ENCODE measurements at places on chromosomes 16 and 17.

DNA sequence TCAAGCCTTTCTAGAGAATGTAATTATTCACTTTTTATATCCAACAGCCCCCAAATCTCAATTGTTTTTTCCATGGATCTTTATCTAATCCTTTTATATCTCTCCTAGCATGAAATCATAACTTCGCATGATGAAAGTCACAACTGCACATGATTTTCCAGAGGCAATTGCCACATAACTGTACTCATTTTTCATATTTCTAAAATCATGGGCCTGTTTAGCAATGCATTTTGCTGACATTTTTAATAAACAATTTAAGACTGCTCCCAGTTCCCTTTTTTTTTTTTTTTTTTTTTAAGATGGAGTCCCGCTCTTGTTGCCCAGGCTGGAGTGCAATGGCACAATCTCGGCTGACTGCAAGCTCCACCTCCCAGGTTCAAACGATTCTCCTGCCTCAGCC, 83.5 kb downstream of the VMP1 start:
- no peak for DNase-seq

DNA sequence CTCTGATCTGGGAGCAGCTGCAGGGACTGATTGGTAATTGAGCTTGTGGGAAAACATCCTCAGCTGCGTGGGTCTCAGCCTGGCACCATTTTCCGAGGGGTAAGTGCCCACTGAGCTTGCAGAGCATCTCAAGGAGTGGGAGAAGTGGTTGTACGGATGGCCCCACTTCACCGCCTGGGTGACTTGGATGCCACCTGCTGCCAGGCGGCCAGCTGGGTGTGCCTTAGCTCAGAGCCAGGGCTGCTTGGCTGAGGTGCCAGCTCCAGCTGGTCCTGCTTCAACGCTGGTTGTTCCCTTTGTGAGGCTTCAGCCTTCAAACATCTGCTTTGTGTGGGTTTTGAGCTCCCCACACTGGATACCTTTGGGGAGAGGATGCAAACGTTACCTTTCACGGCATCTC, 482.7 kb upstream of the EEF2KMT start:
- no peak for DNase-seq

- peak; percentile 71 for DNase-seq
Measured at GRCh38 chr17:42548070-42548837, 4.5 kb upstream of the HSD17B1 start.

GRCh38 chr17:73667181-73667959, 23.1 kb upstream of the SDK2 start:
- DNase-seq = no peak

- no peak for DNase-seq
Measured at GRCh38 chr17:19339341-19339815, 23.1 kb downstream of the B9D1 start.

DNA sequence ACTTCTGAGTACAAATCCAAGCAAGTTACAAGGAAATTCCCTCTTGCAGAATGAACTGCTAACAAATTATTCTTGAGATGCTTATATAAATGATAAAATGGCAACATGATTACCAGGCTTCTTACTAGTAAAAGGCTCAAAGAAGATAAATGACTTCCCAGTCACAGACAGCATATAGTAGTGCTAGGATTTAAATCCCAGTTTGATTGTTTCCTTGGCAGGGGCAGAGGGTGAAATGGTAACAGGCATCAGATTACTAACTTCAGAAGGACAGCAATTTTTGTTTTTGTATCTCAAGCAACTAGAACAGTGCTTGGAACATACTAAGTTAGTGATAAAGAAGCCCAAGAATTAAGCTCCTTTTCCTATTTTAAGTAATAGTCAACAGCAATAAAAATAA, 102.8 kb downstream of the SSH2 start:
- DNase-seq = no peak

GRCh38 chr16:55811811-55812210, 21.1 kb downstream of the CES1 start:
- DNase-seq = no peak

DNA sequence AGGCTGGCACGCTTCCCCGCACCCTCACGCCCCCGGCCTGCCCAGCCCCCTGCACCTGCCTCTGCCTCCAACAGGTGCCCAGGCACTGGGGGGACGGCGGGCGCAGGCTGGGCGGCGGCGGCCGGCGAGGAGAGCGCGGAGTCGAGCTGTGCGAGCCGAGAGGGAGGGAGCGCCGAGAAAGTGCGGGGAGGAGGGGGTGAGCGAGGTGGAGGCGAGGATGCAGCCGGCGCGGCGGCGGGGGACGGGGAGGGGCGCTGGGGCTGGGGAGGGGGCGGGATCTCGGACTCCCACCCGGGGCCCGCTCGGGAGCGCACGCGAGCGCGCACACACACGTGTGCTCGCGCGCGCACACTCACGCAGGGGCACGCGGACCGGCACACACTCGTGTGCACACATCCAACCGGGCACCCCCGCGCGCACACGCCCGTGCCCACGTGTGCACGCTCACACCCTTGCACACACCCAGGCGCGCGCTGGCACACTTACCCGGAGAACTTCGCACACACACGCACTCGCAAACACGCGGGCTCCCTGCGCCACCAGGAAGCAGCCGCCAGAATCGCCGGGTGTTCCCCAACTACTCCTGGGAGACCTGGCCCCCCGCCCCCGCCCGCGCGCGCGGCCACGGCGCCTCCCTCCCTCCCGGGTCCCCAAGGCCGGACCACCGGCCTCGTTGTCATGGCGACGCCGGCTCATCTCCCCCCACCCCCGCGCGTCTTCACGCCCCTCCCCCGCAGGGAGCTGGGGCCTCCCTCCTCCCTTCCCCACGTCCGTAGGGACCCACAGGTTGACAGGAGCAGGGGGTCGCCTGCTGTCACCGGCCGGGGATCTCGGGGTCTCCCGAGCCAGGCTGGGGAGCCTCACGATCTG, at the start of gene DOC2A:
TSS of gene DOC2A (minus strand) at position 184 of the 870 bp plus-strand sequence. CDS start 805 bp downstream, outside the sequence.
- no peak for DNase-seq

All from left hindlimb (tissue), 1 donor.